ENCODE measurements at places on chromosomes 2 and 18.
A peak's percentile ranks its signal among the peaks of the same experiment; 100 is the strongest.

- no peak for DNase-seq
Observed at GRCh38 chr2:165219481-165219880, 15.6 kb upstream of the SCN3A start.

DNA sequence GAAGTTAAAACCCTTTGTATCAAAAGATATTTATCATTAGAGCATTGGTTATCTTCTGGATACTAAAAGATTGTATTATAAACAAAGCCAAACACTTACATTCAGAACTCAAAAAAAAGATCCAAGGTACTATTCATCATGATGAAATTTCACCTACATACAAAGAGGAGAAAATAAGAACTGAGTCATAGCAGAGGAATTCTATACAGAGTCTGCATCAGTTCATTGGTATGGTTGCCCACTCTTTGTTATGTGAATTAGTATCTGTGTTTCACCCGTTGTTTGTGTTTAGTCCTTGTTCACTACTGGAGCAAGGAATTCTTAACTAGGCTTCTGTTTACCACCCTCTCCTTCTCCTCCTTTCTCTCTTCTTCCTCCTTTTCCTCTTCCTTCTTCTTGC lies 157.9 kb downstream of the LNPK start:
- DNase-seq, result no peak

DNA sequence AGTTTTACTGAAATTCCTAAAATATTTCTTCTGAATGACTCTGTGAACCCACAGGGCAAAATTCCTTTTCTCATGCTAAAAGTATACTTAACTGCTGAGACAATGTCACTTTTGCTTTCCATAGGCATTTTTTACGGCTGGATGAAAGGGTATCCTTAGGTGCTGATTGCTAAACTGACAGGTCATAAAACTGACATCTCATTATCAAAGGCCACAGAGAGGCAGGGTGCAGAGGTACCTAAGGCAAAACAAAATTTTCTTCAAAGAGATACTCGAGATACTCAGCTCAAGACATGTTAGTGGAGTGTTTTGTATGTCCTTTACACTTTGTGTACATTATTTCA lies 62.0 kb upstream of the WDR75 start:
- DNase-seq, result no peak

DNA sequence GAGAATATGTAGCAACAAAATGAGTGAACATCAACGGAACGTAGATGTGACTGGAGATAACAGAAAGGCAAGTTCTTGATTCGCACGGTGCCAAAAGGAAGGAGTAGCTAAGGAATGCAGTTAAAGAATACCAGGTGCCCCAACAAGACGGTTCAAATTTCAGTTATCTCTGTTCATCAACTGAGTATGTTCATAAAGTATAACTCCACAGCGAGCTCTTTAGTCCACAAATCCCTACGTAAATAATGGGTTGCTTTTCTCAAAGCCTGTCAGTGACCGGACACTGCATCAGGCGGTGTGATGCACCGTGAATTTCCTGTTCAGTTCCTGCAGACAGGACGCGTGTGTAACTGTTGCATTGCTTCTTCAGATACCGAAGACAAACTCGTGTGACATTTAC lies 91.8 kb downstream of the NOL10 start:
- no peak for DNase-seq

- no peak for DNase-seq
Observed at GRCh38 chr2:95008306-95008705, 17.2 kb upstream of the MAL start.

- no peak for DNase-seq
Observed at GRCh38 chr2:17790536-17790935, 25.7 kb upstream of the MSGN1 start.

DNA sequence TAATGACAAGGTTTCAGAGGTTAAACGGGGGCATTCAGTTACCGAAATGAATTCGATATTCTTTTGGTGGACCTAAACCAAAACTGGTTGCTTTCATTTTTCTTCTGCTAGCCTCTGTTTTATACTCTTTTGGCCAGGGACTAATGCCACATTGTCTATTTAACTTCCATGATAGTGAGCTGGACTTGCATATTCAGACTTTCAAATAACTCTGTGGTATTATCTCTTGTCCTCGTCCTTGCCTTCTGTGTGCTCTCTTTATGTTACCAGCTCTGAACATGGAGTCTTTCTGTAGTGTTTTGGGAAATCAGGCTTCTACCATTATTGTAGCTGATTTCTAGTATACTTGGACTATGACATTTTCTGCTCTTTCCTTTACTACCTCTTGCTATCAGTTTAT lies 75.1 kb downstream of the CCDC102B start:
- DNase-seq, result no peak

GRCh38 chr18:37163119-37163518 lies 334.2 kb downstream of the KIAA1328 start:
- no peak for DNase-seq

DNA sequence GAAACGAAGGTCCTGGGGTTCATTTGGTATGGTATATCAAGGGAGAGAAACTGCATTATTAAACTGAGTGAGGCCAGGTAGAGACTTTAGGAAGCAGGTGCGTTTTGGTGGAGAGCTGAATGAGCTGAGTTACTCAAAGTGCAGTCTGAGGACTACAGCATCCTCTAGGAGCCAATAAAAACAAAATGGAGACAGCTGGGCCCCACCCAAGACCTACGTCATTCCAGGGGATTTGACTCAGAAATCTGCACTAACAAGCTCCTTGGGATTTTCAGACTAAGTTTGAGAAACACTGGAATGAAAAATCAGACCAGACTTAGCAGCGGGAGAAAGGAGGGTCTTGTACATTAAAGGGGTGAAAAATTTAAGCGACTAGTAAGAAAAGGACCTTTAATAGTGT lies 131.5 kb downstream of the UXS1 start:
- DNase-seq, result no peak

DNA sequence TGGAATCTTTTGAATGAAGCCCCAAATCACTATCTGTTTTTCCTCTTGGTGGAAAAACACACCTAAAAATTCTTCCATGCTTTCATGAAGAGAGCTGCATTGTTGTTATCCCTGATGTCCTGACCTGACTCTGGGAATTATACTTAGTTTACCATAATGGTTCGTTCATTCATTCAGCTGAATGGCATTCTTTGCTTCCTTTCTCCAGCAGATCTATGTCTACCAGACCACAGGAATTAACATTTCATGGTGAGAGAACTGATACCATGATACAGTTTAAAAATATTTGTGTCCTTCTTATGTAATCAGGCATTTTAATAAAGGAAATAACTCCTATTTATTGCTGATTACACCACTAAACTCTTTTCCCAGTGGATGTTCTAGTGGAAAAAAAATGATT lies 11.1 kb upstream of the SLC4A10 start:
- DNase-seq, result no peak

- DNase-seq, result peak; percentile 63
Observed at GRCh38 chr2:37600735-37601134, 70.7 kb downstream of the CDC42EP3 start.

DNA sequence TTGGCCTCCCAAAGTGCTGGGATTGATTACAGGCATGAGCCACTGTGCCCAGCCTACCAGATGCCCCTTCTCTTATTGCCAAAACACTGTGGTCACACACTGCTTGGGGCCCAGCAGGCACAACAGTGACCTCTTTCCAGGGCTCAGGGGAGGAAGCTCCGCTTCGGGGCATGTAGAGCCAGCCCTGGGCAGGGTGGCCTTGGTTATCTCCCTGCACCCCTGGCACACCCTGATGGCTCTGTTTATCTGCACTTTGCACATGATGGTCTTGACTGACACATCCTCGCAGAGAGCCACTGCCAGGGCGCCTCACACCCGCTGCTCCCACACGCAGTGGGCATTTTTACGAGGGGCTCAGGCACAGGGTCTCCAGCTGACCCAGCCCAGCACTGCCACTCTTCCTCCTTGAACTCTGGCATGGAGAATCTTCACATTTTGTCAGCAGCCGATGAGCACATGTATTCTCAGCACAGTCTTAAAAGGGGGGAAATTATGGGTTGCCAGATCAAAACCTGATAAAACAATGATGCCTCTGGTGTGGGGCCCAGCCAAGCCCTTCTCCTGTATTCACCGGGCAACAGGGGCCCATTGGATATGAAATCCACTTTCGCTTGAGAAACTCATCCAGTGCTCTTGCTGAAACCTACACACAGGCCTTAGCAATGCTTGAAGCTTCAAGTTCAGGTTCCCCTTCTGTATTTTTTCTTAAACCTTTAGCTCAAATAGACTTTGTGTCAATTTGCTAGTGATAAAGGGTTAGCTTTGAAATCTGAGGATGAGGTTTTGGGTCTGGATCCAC lies 5.9 kb downstream of the GYPC start:
- DNase-seq, result peak; percentile 39

GRCh38 chr2:146950911-146951310 lies 893.9 kb upstream of the ACVR2A start:
- no peak for DNase-seq

DNA sequence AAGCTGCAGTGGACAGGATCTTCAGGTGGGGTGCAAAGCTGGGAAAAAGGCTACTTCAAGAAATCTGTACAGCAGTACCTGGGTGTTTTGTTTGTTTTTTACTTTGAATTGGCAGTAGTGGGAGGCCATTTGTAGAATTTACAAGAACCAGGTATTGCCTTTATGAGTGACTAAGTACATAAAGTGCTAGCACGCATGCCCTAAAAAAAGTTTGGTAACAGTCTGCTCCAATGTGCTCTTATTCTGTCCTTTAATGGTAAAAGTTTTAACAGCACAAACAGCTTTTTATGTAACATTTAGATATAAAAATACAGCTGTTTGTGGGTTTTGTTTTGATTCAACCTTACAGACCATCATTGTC lies 17.2 kb downstream of the REV1 start:
- DNase-seq, result no peak

DNA sequence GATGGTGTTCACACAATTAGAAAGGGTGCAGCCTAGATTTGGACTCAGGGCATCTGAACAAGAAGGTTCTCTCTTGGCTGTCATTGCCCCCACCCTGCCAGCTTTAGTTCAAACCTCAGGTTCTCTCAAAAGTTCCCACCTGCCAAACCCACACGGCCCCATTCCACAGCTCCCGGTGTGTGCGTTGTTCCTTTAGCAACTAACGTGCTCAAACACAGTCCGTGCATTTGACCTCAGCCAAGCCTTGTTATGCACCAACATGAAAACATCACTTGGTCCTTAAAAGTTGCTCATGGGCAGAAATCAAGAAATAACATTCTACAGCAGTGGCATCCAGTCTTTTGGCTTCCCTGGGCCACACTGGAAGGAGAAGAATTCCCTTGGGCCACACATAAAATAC lies 32.0 kb downstream of the LOXHD1 start:
- no peak for DNase-seq

DNA sequence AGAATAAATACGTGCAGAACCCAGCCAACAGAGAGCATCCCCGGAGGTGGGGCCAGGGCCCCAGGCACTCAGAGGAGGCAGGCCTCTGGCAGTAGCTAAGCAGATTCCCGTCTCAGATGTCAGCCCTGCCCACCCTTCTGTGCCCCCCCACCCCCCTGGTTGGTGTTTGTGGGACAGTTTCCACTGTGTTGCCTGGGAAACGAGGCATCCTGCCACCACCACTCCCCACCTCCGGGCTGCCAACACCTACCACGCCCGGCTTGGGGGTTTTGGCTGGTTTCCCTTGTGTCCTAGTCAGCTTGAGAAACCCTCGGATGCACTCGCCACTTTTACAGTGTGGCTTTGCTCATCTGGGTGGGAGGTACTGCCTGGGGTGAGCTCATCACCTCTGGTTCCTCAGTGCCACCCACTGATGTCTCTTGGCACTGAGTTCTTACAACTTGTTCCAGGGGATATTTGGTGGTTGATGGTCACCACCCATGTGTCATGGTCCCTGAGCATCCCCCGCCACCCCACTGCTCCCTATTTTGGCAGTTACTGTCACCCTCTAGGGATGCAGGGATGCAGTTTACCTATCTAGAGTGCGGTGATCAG lies 72.4 kb upstream of the YWHAQ start:
- no peak for DNase-seq

GRCh38 chr2:127388423-127389164 lies 819 bp upstream of the MAP3K2 start:
- no peak for DNase-seq

GRCh38 chr2:215624423-215624829 lies 188.6 kb upstream of the FN1 start:
- no peak for DNase-seq

DNA sequence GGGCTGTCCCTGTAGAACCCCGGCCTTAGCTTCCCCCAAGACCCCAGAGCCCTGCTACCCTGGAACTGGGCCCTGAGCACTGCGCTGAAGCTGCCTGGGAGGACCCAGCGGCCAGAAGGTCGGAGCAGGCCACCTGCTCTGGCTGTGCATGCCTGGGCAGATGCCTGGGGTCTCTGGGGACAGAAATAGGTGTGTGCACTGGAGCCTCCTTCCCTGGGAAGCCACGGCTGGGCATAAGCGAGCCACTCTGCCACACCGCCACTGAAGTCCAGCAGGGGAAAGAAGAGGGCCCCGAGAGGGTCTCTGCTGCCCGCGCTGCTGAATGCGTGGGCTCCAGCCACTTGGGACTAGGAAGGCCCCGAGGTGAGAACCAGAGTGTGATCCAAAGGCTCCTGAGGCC lies 6.7 kb downstream of the GBX2 start:
- no peak for DNase-seq

GRCh38 chr2:174025271-174026121 lies 60.3 kb upstream of the SP3 start:
- DNase-seq, result no peak

GRCh38 chr2:96815326-96816126 lies 542 bp upstream of the CNNM3 start:
- peak; percentile 68 for DNase-seq

DNA sequence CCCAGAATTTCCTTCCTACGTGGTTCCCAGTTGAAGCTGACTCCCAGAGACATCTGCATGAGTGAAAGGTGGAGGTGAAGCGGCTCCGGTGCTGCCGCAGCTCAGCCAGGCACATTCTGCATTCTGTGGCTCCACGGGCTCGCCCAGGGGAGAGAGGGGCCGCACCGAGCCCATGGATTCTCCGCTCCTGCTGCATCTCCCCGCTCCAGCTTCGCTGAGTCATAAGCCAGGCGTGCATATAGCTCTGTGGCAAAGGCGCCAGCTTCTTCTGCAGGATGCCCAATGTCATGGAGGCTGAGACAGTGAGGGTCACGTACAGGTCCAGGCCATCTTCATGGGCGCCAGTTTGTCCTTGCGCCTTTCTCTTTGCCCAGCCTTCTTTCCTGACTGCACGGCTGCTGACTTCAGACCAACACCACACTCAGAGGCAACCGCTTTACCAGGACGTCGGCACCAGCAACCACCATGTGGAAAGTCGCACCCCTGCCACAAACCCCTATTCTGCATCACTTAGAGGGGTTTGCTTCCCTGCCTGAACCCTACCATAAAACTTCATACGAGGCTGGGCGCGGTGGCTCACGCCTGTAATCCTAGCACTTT lies 215.7 kb downstream of the MGAT5 start:
- DNase-seq, result no peak

DNA sequence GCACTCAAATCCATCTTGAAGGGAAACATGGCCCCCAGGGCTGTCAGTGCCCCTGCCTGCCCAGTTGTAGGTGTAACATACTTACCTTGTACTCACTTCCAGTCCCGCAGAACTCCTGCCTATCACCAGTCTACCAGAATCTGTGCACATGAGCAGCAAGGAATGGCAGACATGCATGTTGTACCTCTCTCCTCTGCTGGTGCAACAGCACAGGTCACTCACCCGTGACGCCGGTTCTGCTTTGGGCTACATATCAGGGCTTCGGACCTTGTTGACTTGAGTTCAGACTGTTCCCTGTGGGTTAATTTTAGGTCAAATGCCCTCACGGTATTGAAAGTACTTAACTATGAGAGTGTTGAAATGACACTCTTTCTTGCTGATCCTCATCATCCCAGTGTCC lies 215.7 kb downstream of the TPGS2 start:
- no peak for DNase-seq

- no peak for DNase-seq
Observed at GRCh38 chr2:39679805-39680204, 14.1 kb downstream of the TMEM178A start.

All from OCI-M1 (cell line).